AG04450 (cell line): ENCODE measurements at places on chromosomes 2 and 18.

GRCh38 chr2:190867212-190867611, 13.4 kb upstream of the GLS start:
- DNase-seq: no peak

GRCh38 chr18:50659091-50660003, 99.5 kb downstream of the MAPK4 start:
- DNase-seq: no peak

GRCh38 chr18:57004366-57005121, 142.3 kb upstream of the BOD1L2 start:
- DNase-seq: peak; percentile 3

- DNase-seq: no peak
Observed at GRCh38 chr2:37610638-37611289, 60.7 kb downstream of the CDC42EP3 start.

GRCh38 chr2:30239308-30239985, 8.1 kb downstream of the LBH start:
- no peak for DNase-seq

DNA sequence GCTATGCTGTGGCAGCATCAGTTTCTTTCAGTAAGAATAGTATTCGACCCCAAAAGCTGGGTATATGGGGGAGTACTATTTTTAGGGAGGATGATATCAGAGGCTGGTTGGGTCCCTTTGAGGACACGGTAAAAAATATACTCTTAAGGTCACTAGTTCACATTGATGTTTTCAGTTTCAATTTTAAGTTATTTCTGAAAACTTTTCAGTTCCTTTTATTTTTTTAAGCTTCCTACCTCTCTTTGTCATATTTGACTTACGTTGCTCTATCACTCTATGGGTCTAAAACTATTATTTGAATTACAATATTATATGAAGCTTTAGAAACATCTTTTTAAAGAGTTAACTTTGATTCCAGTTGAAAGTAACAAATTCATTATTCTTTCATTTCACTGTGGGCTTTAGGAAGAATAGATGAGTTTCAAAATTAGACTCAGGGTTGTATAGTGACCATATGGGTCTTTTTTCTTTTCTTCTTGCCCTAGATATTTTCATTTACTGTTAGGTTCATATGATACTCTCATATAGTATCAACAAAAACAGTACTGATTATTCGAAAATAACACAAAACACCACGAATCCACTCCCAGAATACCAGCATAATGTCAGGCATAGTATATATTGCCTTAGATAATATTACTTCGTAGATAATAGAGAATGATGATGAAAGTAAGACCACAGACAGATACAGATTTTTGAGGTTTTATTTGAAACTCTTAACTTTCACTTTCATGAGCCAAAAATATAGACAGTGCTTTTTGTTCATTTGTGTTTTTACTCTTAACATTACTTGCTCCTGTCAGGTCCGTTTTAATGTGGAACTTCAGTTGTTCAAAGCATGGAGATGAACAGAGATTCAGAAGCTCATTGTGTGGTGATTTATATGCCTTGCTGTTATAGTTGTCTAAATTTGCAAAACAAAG, 9.8 kb downstream of the RMDN2 start:
- no peak for DNase-seq

GRCh38 chr2:71927757-71928715, 219.6 kb downstream of the CYP26B1 start:
- no peak for DNase-seq

GRCh38 chr18:79805926-79806487, 8.3 kb downstream of the KCNG2 start:
- no peak for DNase-seq

GRCh38 chr2:186980787-186981550, 132.0 kb upstream of the ZSWIM2 start:
- no peak for DNase-seq

- DNase-seq: no peak
Observed at GRCh38 chr18:11366410-11366809, 217.0 kb upstream of the PIEZO2 start.

- DNase-seq: no peak
Observed at GRCh38 chr18:12637393-12637792, 20.5 kb downstream of the SPIRE1 start.
